ENCODE measurements at places on chromosomes 5 and 9.

- DNase-seq: no peak
These were observed 124.0 kb downstream of the RGS3 start for GRCh38 chr9:113587471-113588031.

DNA sequence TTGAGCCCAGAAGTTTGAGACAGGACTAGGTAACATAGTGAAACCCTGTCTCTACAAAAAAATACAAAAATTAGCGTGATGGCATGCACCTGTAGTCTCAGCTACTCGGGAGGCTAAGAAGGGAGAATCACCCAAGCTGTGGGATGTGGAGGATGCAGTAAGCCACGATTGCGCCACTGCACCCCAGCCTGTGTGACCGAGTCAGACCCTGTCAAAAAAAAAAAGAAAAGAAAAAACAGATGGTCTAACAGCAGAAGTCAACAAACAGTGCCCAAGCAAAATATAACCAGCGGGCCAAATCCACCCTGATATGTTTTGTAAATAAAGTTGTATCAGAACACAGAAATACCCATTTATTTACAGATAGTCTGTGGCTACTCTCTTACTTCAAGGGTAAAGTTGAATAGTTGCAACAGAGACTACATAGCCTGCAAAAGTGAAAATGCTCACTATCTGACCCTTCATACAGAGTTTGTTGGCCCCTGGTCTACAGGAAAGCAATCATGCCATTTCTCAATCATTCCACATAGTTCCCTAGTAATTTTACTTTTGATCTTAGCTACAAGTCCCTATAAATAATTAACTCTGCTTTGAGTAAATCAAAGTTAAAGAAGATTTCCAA, 383.7 kb downstream of the TLE1 start:
- no peak for DNase-seq

DNA sequence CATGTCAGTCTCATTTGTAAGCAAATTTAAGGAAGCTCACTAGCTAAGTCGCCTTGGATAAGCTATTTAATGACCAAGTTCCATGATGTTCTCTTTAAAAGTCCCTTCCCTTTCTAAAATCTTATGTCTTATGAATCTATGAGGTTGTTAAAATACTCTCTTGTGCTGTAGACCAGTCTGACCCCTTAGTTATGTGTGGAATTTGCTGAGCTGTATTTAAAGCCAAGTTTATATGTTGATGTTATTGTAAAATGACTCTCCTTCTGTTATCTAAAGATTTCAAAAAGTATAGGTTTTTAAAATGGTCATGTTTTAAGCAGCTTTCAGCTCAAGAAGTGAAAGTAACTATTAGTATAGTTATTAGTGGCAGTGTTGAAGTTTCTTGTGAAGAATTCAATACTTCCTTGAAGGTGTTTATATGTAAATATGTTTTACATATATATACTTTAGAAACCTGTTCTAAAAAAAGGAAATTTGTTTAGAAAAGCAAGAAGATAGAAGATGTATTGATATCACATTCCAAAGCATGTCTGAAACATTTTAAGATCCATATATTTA, 92.2 kb downstream of the CDC42SE2 start:
- no peak for DNase-seq

DNA sequence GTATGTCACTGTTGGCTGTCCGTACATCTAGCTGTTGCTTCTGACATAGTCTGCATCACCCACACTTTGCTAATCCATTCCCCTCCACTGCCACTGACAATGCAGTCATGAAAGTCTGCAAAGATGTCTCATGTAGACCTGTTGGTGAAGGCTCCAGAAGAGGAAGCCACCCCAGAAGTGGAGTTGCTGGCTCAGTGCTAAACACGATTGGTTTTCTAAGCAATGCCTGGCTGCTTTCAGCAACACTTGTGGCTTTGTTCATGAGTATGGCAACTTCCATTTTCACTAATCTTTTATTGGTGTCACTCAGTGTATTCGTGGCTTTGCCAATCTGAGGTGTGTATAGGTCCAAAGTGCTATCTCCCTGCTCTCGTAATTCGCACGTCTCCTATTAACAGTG, 288.1 kb downstream of the GADD45G start:
- no peak for DNase-seq

GRCh38 chr5:149166128-149166527, 24.8 kb downstream of the ABLIM3 start:
- no peak for DNase-seq

GRCh38 chr5:34676416-34676815, 20.3 kb downstream of the RAI14 start:
- no peak for DNase-seq

DNA sequence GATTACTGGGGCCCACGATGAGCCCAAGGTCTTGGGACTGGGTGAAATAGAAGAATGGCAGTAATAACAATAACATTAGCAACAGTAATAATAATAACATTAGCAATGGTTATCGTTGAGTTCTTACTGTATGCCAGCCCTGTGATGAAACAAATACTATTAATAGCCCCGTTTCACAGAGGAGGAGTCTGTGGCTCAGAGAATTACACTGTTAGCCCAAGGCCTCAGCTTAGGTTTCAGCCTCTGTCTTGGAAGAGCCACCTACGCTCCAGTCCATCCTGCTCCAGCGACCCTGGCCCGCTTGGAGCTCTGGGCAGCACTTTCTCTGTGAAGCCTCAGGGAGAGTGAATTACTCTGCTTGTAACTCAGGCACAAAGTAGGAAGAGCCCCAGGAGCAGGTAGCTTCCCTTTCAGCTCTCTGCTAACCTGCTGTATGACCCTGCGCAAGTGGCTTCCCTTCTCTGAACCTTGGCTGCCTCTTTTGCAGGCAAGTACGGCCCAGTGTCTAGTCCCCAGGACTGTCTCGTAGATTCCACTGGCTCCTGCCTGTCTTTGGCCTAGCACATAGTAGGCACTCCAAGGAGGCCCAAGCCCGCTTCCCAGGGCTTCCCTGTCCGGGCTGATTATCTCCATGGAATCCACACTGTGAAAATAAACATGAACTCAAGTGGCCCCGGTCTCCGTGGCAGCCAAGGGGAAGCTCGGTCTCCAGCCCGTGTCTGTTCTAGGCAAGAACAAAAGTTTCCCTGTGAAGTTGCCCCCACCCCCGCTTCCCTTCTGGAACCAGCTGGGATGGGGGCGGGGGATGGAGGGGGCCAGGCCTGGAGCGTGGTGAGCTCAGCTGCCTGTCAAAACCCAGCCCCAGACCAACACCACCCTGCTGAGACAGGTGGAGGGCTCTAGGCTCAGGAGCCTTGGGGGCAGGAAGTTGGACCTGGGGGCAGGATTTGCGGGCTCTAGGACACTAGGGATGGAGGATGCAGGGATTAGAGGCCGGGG, 26.2 kb upstream of the LMX1B start:
- no peak for DNase-seq

GRCh38 chr5:2020730-2021129, 138.0 kb upstream of the IRX4 start:
- no peak for DNase-seq

DNA sequence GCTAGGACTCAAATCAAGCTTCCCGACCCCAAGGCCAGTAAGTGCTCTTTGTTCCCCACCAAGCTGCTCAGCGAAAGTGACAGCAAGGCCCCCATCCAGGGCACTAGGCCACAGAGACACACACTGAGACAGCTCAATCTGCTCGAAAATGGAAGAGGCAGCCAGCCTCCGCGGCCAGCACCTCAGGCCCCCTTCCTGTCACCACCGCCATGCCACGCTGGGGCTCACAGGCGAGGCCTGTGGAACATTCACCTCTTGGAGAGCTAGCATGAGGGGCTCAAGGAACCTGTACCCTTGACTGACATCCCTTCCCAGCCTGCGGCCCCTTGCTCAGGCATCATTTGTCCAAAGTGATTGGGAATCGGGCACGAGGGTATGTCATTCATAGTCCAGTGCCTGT, 71.4 kb downstream of the PAX5 start:
- DNase-seq: no peak

DNA sequence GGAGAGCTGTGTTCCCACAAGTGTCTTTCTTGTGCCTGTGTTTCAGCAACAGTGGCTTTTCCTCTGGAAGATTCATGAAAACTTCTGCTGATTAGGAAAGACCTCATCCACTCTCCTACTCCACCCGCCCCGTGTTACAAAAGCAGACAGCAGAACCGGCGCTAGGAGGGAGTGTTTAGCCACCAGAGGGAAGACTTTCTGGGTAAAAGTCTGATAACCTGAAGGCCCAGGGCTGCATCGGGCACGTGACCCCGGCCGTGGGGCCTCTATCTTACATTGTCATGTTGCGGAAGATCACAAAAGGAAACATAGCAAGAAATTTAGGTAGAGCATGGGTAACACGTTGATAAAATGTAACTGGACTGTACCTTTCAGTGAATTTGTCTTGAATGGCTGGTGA, 32.0 kb upstream of the DMRT2 start:
- DNase-seq: peak; percentile 2

DNA sequence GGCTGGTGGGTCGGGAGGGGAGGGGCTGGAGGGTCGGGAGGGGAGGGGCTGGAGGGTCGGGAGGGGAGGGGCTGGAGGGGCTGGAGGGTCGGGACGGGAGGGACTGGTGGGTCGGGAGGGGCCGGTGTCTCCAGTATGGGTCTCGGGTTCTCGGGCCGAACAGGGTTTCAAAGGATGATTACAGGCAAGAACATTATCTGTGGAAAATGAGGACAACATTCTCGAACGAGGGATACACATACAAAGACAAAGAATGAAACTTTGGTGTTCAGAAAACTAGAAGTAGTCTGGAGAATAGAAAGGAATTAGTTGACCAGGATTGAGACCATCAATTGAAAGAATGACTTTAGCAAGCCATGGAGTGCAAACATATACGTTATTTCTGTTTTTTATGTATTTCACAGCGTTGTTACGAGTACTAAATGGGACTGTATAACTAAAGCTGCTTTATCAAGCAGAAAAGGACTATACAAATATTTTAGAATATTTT, 360 bp upstream of the ZCCHC10 start:
- DNase-seq: no peak

- DNase-seq: no peak
These were observed 971.2 kb upstream of the CDH9 start for GRCh38 chr5:28009576-28009975.

GRCh38 chr5:150305095-150305494, 2.4 kb upstream of the ARSI start:
- no peak for DNase-seq

- no peak for DNase-seq
These were observed 77.9 kb upstream of the ATG10 start for GRCh38 chr5:81893961-81894360.

DNA sequence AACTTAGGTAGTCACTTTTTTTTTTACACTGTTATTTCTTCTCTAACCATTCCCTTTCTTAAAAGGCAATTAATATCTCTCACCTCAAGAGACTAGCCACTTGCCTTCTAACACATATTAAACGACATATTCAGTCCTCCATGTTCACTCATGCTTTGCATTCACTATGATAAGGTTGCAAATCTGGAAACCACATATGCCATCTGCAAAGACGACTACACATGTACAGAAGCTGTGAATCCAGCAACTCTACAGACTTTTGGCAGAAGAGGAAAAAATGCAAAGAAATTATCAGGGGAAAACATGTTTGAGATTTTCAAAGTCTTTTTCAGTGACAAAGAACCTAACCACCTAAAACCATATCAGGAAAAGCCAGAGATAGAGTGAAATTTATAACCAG, 112.1 kb downstream of the EPB41L4A start:
- DNase-seq: no peak

DNA sequence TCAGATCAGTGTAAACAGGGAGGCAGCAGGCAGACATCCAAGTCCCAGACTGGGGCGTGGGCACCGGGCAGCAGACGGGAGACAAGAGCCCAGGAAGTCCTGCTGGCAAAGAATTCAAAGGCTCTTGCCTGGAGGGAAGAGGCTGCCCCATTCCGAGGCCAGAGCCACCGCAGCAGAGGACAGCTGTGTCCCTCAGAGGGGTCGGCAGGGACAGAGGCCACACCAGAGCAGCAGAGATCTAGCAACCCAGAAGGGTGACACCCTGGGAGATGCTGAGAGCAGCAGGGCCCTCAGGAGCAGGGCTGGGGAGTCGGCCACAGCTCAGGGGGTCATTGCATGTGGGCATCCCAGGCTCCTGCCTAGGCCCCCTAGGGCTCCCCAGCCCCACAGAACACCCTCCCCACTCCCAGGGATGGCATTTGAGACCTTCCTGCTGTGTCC, 29.1 kb downstream of the ADAMTS2 start:
- DNase-seq: no peak

DNA sequence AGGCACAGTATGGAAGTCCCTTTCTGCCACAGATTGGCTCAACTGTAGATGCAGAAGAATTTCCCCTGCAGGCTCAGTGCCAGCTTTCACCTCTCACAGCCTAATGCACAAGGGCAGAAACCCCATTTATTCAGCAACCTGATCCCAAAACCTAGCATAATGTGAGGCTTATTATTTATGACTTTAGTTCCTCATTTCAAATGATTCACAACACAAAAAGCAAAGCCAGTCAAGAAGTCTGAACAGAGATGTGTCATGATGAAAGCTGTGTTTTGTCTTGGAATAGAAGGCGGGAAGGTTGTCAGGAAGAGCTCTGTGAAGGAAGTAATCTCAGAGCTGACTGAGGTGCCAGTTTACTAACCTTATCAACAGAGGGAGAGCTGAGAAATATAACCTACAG, 369.7 kb downstream of the LRRC70 start:
- DNase-seq: no peak

GRCh38 chr5:65149827-65150226, 331.9 kb downstream of the ADAMTS6 start:
- DNase-seq: no peak

- peak; percentile 38 for DNase-seq
These were observed 137.7 kb downstream of the PRELID2 start for GRCh38 chr5:145697251-145697990.

- no peak for DNase-seq
These were observed 4.1 kb downstream of the SUSD1 start for GRCh38 chr9:112170968-112171367.

- no peak for DNase-seq
These were observed 42.5 kb downstream of the FNIP1 start for GRCh38 chr5:131754363-131754762.

GRCh38 chr9:136443687-136444086, 4.0 kb upstream of the INPP5E start:
- DNase-seq: no peak

DNA sequence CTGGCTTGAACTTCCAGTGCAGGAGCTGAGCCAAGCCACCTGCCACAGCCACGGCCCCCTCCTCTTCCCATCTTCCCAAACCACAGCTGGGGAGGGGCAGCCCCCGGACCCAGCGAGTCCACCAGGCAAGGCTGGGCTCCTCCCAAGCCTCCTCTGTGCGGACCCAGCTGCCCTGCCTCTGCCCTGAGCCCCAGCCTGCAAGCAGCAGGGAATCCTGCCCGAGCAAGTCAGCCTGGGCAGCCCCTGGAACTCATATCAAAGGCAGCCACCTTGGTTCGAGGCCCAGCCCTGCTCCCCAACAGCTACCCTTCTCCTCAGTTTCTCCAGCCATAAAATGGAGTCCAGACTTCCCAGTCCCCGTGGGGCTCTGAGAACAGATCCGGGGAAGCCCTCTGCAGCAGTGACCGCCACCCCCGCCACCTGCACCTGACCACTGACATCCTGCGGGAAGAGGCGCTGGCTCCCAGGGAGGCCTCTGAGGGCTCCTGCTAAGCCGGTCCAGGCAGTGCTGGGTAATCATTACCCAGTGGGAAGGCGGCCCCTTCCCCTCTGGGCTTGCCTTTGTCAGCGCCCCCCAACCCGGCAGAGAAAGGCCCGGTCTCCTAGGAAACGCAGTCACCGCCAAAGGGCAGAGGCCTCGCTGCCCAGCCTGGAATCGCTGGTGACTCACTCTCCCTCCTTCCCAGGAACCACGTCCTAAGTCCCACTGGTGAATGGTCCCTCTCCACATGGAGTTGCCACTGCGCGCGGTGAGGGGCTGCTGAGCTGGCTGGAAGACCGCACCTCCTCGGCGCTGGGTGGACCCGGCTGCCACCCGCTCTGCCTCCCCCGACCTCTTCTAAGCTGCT, 1.5 kb downstream of the VAV2 start:
- peak; percentile 39 for DNase-seq

All from NCI-H460 (cell line).